ENCODE measurements at places on chromosomes 2 and 18.

DNA sequence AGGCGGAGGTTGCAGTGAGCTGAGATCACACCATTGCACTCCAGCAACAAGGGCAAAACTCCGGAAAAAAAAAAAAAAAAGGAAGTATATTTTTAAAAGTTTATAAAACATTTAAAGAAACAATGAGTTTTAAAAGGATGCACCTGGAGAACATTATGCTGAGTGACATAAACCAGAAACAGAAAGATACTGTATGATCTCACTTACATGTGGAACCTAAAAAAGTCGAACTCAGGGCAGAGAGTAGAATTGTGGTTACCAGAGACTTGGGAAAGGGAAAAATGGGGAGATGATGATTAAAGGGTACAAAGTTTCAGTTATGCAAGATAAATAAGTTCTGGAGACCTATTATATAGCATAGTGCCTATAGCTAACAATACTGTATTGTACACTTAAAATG, 52.8 kb upstream of the RTN4 start:
- DNase-seq: no peak

GRCh38 chr2:165632594-165632993, 161.5 kb downstream of the GALNT3 start:
- no peak for DNase-seq

DNA sequence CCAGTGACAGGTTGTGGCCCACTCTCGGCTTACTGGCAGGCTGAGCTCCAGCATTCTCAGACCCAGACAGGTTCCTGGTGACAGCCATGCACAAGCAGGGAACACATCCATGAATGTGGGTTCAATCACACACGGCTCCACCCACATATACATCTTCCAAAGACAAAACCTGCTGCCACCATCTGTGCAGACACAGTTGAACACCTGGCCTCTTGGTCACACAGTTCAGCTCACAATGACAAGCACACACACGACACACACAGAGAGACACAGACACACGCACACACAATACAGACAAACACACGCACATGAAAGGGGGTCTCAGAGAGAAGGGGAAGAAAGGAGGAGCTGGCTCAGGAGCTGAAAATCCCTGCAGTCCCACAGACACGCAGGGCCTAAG, 32.1 kb upstream of the PTMA start:
- no peak for DNase-seq

- DNase-seq: no peak
Measured at GRCh38 chr18:13487237-13487636, 239.1 kb downstream of the FAM210A start.

DNA sequence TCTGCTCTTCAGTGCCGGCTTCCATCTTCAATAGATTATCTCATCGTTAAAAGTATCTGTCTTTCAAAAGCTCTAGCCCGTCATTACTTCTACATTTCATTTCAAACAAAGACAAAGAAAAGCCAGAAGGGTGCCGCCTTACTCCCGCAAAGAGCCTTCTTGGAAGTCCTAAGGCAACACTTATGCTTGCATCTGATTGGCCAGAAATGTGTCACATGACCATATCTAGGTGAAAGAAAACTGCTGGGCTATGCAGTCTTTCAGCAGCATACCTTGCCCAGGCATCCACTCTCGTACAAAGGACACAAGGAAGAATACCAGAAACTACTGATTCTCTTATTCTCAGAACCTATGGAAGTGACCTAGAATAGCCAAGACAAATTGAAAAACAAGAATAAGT, 217.1 kb upstream of the SLC35G4 start:
- no peak for DNase-seq

DNA sequence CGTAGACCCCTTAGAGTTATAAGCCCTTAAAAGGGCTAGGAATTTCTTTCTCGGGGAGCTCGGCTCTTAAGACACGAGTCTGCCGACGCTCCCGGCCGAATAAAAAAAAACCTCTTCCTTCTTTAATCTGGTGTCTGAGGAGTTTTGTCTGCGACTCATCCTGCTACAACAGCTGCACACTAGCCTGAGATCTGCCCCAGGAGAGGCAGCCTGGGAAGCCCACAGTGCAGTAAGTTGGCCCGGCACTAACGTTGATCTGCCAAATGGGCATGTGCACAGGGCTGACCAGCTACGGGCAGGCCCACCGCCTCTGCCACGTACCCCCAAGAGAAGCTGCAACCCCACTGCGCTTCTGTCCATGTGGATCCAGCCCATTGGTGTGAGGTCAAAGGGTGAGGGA, 8.4 kb upstream of the LIMS2 start:
- DNase-seq: no peak

GRCh38 chr2:64819361-64819760, 165.6 kb upstream of the SERTAD2 start:
- no peak for DNase-seq

DNA sequence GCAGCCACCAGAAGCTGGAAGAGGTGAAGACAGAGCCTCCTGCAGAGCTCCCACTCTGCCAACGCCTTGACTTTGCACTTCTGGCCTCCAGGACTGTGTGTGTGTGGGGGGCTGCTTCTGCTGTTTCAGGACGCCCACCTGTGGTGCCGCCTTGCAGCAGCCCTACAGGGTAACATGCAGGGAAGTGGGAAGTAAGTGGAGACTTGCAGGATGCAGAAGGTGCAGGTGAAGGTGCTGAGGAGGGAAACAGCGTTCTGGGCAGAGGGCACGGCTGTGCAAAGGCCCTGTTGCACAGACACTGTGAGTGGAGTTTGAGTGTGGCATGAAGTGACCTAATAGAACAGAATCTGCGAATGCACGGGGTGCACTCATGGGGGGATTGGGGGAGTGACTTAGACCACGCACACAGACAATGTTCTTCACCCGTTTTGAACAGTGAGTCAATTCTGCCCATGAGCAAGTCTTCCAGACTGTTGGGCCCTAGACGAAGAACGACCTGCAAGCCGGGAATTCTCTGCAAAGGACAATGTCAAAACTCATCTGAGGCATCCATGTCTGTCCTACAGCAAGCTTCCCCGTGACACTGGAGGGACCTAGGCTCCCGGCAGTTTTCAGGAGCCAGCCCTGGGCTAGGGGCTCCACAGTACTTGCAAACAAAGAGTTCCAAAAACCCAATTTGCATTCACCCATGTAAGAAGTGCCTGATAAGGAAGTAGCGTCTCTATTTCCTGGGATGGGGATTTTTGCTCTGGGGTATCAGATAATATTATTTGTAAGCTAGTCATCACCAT, 19.0 kb downstream of the MBP start:
- DNase-seq: no peak

DNA sequence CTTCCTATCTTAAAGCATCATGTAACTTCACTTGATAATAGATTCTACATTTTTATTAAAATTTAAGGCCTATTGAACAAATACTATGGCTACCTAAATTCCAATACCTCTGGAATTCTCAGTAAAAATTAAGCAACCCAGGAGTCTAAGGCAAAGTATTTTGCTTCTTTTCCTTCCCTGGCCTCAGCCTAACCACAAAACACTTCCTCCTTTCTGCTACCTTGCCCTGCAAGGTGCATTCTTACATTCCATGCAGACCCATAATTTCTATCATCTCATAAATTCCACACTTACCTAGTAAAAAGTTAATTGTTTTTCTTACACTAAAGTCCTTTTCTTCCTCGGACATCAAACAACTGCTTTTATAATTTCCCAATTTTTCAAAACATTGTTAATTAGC, 3.7 kb downstream of the MBOAT2 start:
- no peak for DNase-seq

- DNase-seq: no peak
Measured at GRCh38 chr18:8249811-8250210, 359.4 kb upstream of the RAB12 start.

- no peak for DNase-seq
Measured at GRCh38 chr18:36296650-36297416, 680 bp upstream of the FHOD3 start.

DNA sequence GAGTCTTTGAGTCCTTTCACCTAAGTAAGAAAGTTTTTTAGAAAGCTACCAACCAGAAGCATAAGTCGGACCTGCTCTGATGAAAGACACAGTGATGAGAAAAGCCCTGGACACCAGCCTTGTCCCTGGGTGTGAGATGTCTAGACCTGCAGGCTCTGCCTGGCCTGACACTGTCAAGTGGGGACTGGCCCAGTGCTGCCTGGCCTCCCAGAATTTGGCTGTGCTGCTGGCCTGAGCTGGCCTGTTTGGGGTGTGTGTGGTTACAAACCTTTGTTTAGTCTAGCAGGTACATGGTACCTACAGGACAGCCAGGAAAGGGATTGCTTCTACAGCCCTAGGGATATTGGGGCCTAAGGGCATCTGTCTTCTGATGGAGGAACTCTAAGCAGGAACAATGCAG, 48.3 kb downstream of the ASB1 start:
- DNase-seq: no peak

DNA sequence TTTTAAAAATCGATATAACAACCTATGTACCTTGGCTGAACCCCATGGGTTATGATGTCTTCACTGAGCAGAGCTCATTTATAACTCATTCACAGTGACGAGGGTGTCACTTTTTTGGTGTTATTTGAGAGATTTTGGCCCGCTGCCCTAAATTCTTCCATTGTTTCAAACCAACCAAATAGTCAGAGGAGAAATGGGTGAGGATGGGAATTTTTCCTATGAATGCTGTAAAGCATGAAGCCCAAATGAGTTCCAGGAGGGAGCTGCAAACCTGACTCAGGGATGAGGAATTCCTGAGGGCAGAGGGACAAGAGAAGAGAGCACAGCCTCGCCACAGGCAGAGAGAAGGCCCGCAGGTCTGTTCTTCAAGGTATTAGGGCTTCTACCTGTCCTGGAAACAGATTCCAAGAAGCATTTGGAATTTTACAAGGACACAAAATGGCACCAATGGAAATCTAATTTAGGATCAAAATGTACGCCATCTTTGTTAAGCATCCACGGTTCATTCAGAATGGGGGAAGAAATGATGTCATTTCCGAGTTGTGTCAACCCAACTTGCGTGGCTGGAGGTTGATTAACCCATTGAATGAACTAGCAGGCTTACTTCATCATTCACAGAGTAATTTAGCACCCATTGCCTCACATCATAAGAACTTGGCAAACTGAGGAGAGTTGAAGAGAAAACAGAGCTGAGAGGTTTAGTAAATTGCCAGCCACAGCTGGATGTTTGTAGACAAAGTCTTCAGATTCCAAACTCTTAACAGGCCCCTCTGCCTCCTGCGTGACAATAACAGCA, 133.5 kb downstream of the LAMA3 start:
- DNase-seq: no peak

DNA sequence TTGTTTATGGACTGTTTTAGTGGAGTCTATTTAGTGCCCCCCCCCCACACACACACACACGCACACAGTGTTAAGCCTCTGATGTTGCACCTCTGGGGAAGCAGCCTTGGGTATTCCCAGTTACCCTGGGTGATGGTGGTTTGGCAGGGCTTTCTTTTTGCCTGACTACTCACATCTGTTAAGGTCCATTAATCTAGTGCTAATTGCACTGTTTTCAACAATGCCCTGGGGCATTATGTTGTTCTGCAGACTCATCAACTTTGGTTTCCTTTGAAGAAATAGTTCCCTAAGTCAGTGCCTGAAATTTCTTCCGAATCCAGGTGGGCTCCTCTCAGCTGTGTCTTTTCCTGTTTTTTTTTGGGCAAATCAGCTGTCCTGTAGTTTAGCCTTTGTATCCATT, 34.7 kb downstream of the SPOPL start:
- no peak for DNase-seq

DNA sequence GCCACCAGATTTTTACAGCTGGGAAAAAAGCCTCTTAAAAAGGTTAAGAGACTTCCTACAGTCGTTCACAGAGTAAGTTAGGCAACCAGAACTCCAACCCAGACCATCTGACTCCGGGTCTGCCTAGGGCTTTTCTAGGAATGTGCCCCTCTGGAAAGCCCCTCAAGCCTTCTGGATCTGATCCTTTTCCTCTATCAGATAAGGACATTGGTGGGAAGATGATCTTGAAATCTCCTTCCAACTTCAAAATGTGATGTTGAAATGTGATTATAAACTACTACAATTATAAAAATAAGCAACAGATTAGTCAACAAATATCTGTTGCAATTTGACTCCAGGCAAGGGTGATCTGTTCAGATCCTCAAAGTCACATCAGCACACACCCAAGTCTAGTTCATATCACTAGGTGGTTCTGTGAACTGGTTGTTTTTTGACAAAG, 270.4 kb downstream of the ARHGAP15 start:
- DNase-seq: no peak

DNA sequence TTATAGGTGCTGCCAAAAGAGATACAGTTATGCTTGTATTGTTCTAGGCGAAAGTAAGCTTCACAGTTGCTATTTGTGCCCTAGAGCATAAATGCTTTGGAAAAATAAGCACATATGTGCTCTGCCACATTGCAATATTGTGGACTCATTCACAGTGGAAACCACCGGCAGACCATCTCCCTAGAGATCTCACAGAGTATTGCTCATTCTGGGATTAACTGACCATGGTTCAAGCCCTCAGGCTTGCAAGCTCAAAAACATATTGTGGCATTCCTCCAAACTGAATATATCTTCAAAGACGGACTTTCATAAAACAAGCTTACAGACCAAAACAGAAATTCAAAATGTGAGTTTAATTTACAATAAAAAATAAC, 158.2 kb upstream of the CCDC150 start:
- no peak for DNase-seq

GRCh38 chr18:64663086-64663485, 514.2 kb upstream of the LINC00305 start:
- DNase-seq: no peak

GRCh38 chr2:172811027-172811426, 75.4 kb downstream of the RAPGEF4 start:
- DNase-seq: no peak

DNA sequence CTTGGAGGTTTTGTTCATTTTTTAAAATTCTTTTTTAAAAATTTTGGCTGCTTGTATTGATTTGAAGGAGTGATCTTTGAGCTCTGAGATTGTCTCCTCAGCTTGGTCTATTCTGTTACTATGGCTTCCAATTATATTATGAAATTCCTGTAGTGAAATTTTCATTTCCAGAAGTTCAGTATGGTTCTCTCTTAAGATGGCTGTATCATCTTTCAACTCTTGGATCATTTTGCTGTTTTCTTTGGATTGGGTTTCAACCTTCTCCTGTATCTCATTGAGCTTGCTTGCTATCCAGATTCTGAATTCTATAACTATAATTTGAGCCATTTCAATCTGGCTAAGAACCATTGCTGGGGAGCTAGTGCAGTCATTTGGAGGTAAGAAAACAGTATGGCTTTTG, 270.8 kb upstream of the NT5C1B start:
- DNase-seq: no peak

- no peak for DNase-seq
Measured at GRCh38 chr2:75498907-75499306, 61.8 kb downstream of the EVA1A start.

DNA sequence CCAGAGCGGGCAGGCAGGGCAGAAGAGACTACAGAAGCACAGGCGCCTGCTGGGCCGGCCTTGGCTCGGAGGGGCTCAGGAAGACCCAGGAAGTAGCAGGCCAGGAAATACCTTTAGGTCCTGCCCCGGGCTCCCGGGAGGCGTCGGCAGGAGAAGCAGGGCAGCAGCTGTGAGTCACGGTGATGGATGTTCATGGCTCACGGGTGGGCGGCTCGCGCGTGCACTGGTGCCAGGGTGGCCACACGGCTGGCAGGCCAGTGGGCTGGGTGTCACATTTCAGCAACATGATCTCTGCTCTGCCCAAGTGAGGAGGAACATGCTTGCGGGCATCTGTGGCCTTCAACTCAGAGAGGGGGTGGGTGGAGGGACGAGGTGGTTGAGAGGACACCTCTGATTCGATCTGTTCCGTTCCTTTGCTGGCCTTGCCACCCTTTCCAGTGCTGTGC, 139.3 kb downstream of the KLHL29 start:
- no peak for DNase-seq
